ENCODE measurements at places on chromosomes 6 and 20.
A peak's percentile ranks its signal among the peaks of the same experiment; 100 is the strongest.

DNA sequence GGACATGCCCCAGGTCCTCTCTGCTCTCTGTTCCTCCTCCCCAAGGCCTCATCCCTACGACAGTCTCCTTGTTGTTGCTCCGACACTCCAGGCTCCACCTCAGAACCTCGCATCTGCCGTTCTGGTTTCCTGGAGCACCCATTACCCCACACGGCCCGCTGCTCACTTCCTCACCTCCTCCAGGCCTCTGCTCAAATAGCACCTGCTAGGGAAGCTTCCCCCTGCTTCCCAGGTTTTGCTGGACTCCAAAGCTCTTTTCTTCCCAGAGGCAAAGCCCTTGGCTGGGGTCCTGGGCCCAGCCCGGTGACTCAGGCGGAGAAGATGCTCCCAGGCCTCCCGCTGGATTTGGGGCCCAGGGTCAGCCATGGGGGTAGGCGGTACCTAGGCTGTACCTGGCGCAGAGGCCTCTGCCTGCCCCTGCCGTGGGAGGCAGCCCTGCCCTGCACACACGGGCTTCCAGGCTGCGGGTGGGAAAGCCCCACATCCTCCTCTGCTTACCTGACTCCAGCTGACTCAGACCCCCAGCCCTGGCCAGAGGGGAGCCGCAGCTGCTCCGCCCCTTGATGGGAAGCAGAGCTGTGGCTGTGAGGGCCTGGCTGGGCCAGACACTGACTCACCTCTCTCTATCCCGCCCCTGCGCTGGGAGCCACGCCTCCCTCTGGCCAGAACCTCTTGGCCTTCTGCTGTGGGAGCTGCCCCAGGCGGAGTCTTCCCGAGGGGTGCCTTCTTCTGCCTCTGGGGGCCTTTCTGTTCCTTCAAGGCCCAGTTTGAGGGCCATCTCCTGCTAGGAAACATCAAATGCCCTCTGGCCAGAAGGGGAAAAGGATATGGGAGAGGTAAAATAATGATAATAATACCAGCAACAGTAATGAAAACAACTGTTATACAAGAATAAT lies 130.5 kb downstream of the CEBPB start:
- peak; percentile 96 for DNase-seq

GRCh38 chr20:33229843-33230242 lies 6.0 kb upstream of the BPIFA1 start:
- DNase-seq, result no peak

DNA sequence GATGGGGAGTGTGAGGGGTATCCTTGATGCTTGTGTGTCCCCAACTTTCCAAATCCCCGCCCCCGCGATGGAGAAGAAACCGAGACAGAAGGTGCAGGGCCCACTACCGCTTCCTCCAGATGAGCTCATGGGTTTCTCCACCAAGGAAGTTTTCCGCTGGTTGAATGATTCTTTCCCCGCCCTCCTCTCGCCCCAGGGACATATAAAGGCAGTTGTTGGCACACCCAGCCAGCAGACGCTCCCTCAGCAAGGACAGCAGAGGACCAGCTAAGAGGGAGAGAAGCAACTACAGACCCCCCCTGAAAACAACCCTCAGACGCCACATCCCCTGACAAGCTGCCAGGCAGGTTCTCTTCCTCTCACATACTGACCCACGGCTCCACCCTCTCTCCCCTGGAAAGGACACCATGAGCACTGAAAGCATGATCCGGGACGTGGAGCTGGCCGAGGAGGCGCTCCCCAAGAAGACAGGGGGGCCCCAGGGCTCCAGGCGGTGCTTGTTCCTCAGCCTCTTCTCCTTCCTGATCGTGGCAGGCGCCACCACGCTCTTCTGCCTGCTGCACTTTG lies at the start of gene TNF:
Gene TNF (plus strand): TSS at position 231 of the 567 bp plus-strand sequence. CDS start 177 bp downstream, at position 408.
- DNase-seq, result peak; percentile 69

DNA sequence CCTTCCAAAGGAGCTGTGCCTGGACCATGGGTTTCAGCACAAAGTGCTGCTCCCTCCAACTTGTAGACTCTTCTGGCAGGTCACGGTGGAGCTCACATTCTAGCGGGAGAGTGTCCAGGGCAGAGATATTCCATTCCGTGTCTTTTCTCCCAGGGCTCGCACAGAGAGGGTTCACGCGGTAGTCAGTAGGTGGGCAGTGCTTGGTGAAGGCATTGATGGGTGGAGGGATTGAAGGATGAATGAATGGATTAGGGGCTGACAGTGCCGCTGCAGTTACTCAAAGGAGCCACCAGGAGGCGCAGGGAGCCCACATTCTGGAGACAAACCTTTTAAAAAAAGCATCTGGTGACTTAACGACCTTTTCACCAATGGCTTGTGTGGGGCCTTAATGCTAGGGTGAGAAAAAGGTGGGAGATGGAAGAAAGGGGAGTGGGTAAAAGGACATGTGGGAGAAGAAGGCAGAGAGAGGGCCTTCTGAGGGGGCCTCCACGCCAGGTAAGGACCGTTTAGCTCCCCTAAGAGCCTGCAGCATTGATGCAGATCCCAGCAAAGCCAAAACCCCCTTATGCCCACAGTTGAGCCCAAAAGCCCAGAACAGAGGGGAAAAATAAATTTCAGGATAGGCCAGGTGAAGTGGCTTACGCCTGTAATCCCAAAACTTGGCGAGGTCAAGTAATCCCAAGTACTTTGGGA lies 17.5 kb upstream of the FAM110A start:
- DNase-seq, result peak; percentile 76

DNA sequence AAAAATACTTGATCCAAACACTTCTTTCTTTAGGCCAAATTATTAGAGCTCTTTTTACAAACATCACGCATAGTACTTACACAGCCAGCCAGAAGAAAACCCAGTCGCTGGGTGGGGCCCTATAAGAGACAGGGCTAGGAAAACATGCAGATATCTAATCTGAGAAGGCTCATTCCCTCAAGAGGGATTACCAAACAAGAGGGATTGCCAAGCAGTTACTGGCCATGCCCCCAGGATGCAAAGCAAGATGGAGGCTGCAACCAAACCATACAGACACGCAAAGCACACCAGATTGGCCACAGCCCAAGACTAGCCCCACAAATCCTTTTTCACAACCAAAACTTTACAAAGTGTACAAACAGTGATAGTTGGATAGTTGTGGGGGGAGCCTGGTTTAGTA lies 1235.4 kb upstream of the GJE1 start:
- DNase-seq, result no peak

- DNase-seq, result no peak
Observed at GRCh38 chr20:35947907-35948306, 6.4 kb downstream of the SCAND1 start.

- peak; percentile 83 for DNase-seq
Observed at GRCh38 chr20:23050076-23050838, 785 bp upstream of the THBD start.

DNA sequence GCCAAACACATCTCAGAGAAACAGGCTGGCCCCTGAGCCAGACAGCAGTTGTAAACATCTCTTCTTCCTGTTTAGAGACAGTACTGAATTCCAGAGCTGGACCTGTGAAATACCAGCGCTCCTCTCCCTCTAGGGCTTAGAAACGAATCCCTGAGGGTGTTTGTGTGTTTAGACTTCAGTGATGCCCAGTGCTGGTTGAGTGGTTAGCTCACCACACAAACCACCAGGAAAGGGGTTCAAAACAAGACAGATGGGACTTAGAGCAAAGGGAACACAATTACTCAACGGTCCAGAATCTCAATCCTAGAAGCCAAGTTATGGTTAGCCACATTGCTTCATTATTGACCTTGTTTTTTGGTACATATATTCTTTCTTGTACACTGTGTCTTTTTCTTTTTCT lies 108.7 kb upstream of the TMEM170B start:
- DNase-seq, result no peak

GRCh38 chr20:2652724-2653555 lies 508 bp downstream of the NOP56 start:
- no peak for DNase-seq

- DNase-seq, result no peak
Observed at GRCh38 chr6:37048851-37049757, 43.6 kb downstream of the FGD2 start.

GRCh38 chr6:54515713-54516112 lies 207.5 kb downstream of the TINAG start:
- no peak for DNase-seq

GRCh38 chr6:117729613-117730012 lies 54.3 kb downstream of the NUS1 start:
- DNase-seq, result no peak

DNA sequence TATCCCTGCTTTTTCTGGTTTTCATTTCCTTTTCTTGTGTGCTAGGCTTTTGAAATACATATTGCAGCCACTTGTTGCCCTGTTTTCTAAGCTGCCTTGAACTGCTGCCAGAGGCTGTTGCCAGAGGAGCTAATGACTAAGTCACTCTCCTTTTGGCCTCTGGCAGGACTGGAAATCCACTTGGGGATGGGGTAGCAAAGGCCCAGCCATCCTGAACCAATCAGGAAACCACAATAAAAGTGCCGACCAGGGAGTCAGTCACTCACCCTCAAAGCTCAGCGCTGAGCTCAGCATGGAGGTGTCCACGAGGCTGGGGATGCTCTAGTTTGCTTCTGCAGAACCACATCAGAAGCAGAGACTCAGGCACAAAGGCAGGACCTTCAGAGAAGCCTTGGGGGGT lies 813.0 kb downstream of the DHX35 start:
- DNase-seq, result no peak

GRCh38 chr20:36466089-36466488 lies 75.2 kb upstream of the MYL9 start:
- no peak for DNase-seq

- DNase-seq, result peak; percentile 63
Observed at GRCh38 chr6:3309391-3310050, 50.8 kb downstream of the PSMG4 start.

DNA sequence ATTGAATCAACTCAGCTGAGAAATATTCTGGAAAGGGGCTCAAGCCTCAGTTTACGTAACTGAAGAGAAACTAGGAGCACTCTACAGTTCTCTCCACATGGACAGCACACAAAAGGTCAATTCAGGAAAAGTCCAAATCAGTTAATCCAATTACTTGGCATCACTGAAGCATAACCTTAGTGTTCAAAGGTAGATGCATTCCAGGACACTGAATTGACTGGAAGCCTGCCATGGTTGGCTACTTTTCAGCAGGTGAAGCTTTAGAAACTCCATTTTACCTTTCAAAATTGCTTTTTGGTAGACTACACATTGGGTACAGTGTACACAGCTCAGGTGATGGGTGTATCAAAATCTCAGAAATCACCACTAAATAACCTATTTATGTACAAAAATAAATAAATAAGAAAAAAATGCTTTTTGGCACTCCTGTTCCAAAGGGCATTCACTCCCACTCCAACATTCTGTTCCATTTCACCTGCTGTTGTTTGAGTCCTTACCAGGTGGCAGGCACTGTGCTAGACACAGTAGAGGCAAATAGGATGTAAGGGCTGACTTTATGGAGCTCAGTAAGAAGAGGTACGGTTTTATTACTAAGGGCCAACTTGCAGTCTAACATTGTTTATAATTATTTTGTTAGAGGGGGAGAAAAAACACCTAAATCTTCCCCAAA lies 153.4 kb downstream of the FAXC start:
- no peak for DNase-seq

- DNase-seq, result no peak
Observed at GRCh38 chr6:163429858-163430448, 15.4 kb downstream of the QKI start.

GRCh38 chr20:50222309-50223038 lies 31.8 kb downstream of the CEBPB start:
- no peak for DNase-seq

DNA sequence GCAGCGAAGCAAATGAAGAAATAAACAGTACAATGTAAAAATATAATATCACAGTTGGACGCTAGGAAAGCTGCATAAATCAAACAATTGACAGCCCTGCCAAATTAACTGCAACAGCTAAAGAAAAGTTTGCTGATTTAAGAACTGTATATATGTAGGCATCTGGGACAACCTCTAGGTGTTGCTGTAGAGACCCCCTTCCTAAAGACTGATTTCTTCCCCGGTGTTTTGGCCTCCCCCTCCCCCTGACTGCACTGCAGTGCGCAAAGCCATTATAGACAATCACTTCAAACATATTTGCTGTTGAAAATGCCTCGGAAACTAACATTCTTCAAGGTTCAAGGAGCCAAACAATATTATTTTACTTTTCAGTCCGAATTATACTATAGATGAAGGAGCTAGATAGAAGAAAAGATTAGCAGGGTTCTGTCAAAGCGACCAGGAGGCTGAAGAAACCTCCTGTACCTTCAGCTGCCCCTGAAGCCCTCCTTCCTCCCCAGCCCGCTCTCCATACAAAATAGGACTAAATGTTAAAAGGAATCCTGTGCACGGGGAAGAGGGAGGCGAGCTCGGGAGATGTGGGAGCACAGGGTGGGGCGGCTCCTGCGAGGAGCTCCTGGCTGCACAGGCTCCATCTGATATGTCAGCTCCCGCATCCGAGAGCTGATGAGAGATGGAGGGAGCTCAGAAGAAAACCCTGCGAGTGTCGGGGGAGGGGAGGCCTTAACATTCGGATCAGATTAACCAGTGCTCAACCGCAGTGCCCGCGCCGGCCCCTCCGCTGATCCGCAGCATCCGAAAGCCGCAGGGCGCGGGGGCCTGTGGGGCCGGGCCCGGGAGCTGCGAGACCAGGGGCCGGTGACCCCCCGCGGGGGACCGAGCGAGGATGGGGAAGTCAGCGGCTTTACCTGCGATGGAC lies 822 bp downstream of the ELOVL4 start:
- DNase-seq, result no peak

- no peak for DNase-seq
Observed at GRCh38 chr6:130933712-130934200, 106.5 kb downstream of the SMLR1 start.

DNA sequence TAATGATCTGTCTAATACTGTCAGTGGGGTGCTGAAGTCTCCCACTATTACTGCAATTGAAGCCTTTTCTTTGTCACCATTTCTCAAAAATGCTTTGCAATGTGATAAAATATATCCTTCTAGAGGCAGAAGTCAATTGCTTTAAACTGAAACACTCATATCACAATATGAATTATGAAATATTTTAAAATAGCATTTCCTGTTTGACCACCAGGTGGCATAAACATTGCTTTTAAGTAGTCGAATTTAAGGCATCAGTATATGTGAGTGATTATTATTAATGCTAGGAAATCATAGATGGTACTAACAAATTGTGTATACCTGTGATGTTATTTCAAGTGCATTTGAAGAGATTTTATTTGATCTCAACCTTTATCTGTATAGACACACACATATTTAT lies 87.5 kb downstream of the MEI4 start:
- DNase-seq, result no peak

- no peak for DNase-seq
Observed at GRCh38 chr20:1846341-1846740, 48.9 kb upstream of the SIRPA start.

DNA sequence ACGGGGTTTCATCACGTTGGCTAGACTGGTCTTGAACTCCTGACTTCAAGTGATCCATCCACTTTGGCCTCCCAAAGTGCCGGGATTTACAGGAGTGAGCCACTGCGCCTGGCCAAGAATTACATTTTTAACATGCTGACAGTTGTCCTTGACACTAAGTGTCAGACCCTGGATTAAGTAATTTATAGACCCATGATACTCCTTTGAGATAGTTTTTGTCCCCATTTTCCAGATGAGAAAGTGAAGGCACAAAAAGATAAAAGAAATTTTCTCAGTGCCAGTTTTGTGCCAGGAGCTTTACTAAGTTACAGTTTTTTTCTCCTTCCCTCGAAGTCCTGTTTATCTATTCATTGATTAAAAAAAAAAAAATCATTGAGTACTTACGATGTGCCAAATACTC lies 9.8 kb upstream of the EDEM2 start:
- DNase-seq, result no peak

Measured in upper lobe of right lung (tissue), 1 donor.